ENCODE measurements at places on chromosomes 11 and 22.
A peak's percentile ranks its signal among the peaks of the same experiment; 100 is the strongest.

DNA sequence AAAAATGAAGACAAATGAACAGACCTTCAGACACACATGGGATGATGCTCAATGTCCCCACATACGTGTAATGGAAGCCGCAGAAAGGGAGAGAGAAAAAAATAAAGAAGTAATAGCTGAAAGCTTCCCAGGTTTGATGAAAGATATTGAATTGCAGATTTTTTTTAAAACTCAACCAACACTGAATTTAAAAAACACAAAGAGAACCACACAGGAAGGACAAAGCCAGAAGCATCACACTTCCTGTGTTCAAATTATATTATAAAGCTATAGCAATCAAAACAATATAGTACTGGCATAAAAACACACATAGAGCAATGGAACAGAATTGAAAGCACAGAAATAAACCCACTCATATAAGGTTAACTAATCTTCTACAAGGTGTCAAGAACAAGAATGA, 26.5 kb downstream of the TMEM45B start:
- DNase-seq, result no peak

DNA sequence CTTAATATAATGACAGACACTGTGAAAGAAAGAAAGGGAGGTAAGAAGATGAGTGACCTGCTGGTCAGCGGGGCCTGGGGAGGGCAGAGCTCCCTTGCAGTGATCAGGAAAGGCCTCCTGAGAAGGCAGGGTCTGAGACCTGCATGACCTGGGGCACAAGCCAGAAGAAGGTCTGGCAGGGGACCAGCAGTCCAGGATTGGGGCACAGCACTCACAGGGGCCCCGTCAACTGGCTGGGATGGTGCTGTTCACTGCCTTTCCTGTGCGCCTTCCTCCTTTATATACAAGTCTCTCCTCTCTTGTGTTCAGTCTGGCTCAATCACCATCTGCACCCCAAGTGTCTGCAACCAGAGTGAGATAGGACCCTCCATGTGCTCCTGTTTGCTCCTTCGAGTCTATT, 22.2 kb upstream of the SCARF2 start:
- DNase-seq, result no peak

- no peak for DNase-seq
Observed at GRCh38 chr11:120710354-120711131, 199.0 kb downstream of the GRIK4 start.

- no peak for DNase-seq
Observed at GRCh38 chr22:23579280-23579679, 810 bp downstream of the IGLL1 start.

- DNase-seq, result peak; percentile 94
Observed at GRCh38 chr11:88179141-88179540, 3.9 kb upstream of the RAB38 start.

GRCh38 chr11:44957776-44958564, 7.3 kb upstream of the TP53I11 start:
- DNase-seq, result no peak

- no peak for DNase-seq
Observed at GRCh38 chr11:17930544-17931125, 82.2 kb downstream of the SERGEF start.

GRCh38 chr22:19629331-19629719, 85.0 kb upstream of the SEPTIN5 start:
- DNase-seq, result no peak

GRCh38 chr11:127205688-127206217, 205.2 kb upstream of the KIRREL3 start:
- DNase-seq, result no peak

Data from epithelial cell of prostate (primary cell).